CD4-positive, alpha-beta memory T cell (primary cell): ENCODE measurements at places on chromosomes 16 and 17. TPM values are rescaled to one million over a fixed set of nuclear protein-coding genes. Genes with fewer than 3 reads are reported as not detected.

DNA sequence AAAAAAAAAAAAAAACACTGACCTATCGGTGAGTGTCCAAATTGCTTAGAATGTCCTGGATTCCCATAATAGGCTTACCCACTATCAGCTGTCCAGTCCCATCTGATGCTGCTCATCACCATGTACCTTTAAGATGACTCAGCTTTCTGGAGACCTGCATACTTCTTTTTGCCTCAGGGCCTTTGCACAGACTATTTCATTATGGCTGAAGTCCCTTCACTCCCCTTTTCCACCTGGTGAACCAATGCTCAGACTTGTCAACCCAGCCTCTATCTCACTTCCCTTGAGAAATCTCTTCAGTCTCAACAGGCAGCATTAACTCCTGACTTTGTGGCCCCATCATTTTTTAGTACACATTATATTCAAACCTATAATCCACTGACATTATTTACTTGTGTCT is 29.7 kb upstream of the NUDT7 start:
- H3K27me3 ChIP-seq = no peaks in the 10 kb centered on the region
- no peak overlapping the region for H3K27ac ChIP-seq
- no peaks in the 10 kb centered on the region for H3K36me3 ChIP-seq
- DNase-seq = no peak
- H3K4me3 ChIP-seq = no peak overlapping the region
- no peaks in the 10 kb centered on the region for H3K4me1 ChIP-seq

GRCh38 chr17:45277216-45277849 is 15.4 kb upstream of the SPATA32 start:
- peak; percentile 85 for DNase-seq
- H3K27me3 ChIP-seq = no peaks in the 10 kb centered on the region
- no peak overlapping the region for H3K27ac ChIP-seq
- H3K4me1 ChIP-seq = peaks cover 6% of the 10 kb centered on the region
- H3K4me3 ChIP-seq = no peak overlapping the region
- peaks cover 29% of the 10 kb centered on the region for H3K36me3 ChIP-seq

GRCh38 chr17:15501793-15502192 is 34.4 kb upstream of the CDRT4 start:
- H3K27ac ChIP-seq = no peak overlapping the region
- no peak for DNase-seq
- peaks cover 5% of the 10 kb centered on the region for H3K36me3 ChIP-seq
- peaks cover 7% of the 10 kb centered on the region for H3K4me1 ChIP-seq
- no peaks in the 10 kb centered on the region for H3K27me3 ChIP-seq

NETO2 gene
- 3.2 TPM for total RNA-seq

DNA sequence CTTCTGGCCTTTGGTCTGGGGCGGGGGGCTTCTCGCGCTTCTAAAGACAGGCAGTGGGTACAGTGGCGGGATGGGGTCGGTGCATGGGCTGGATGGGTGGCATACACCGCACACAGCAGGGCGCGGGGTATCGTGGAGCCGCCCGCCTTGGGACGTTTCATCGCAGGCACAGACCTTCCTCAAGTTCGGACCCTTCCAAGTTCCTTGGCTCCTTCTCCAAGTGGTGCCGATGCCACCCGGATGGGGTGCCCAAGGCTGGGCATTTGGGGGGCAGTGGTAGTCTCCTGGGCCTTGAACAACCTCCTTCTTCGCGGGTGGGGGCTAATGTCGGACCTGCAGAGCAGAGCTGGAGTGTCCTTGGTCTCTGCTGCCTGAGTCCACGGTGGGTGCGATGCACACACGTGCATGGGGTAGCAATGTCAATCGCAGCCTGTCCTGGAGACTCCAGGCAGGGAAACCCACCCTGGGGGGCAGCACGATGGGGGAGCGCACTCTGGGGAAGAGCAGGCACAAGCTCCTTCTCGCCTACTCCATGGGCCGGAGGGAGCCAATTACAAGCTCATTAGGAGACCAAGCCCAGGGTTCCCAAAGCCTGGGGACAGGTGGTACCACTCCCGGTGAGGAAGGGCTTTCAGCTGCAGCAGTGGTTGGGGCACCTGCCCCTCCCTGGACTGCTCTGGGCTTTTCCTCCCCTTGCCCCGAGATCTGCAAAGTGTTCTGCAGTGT is 686 bp upstream of the MTSS2 start:
- H3K4me3 ChIP-seq = no peak overlapping the region
- no peak overlapping the region for H3K27ac ChIP-seq
- H3K36me3 ChIP-seq = no peaks in the 10 kb centered on the region
- no peak for DNase-seq
- H3K4me1 ChIP-seq = peaks cover 7% of the 10 kb centered on the region

- no peak overlapping the region for H3K4me3 ChIP-seq
- no peaks in the 10 kb centered on the region for H3K36me3 ChIP-seq
- H3K4me1 ChIP-seq = no peaks in the 10 kb centered on the region
- DNase-seq = no peak
These were observed 33.3 kb upstream of the USP43 start for GRCh38 chr17:9612006-9612405.

PLEKHH3 gene
- 0.22 TPM for total RNA-seq

RBBP6 gene
- 102 TPM for total RNA-seq

DNA sequence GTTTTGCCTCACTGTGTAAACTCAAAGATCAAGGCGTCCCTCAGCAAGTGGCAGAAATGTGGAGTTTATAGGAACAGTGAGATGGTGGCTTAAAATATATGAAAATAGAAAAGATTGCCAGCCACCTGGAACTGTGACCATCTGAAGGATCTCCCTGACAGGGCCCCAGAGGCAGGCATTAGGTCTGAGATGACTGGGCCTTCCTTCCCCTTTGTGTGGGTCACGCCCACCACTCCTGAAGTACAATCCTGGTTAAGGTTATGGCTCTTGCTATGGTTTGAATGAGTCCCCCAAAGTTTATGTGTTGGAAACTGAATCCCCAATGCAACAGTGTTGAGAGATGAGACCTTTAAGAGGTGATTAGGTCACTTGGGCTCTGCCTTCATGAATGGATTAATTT is 6.4 kb downstream of the ST6GALNAC2 start:
- peaks cover under 1% of the 10 kb centered on the region for H3K4me1 ChIP-seq
- DNase-seq = no peak
- H3K4me3 ChIP-seq = no peak overlapping the region
- no peak overlapping the region for H3K27ac ChIP-seq
- H3K27me3 ChIP-seq = no peaks in the 10 kb centered on the region

DNA sequence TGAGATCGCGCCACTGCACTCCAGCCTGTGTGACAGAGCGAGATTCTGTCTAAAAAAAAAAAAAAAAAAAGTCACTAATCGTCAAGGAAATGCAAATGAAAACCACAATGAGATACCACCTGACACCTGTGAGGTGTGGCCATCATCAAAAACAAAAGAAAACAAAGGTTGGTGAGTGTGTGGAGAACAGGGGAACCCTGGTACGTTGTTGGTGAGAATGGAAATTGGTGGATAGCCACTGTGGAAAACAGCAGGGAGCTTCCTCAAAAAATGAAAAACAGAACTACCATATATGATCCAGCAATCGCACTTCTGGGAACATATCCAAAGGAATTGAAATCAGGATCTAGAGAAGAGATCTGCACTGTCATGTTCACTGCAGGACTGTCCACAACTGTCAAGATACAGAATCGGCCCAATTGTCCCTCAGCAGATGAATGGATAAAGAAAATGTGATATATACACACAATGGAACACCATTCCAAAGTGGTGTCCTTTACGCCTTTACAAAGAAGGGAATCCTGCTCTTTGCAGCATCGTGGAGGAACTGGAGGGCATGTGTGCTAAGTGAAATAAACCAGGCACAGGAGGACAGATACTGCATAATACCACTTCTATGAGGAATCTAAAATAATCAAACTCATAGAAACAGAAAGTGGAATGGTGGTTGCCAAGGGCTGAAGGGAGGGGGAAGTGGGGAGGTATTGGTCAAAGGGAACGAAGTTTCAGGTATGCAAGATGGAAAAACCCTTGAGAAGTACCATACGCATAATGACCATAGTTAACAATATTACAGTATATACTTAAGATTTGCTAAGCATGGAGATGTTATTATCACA is 63.5 kb upstream of the PLCG2 start:
- H3K27ac ChIP-seq = peak overlapping the region; percentile 45
- peak; percentile 74 for DNase-seq
- no peaks in the 10 kb centered on the region for H3K27me3 ChIP-seq
- peaks cover 49% of the 10 kb centered on the region for H3K4me1 ChIP-seq
- peak overlapping the region; percentile 48 for H3K4me3 ChIP-seq

TBC1D3C gene
- total RNA-seq = not detected

DNA sequence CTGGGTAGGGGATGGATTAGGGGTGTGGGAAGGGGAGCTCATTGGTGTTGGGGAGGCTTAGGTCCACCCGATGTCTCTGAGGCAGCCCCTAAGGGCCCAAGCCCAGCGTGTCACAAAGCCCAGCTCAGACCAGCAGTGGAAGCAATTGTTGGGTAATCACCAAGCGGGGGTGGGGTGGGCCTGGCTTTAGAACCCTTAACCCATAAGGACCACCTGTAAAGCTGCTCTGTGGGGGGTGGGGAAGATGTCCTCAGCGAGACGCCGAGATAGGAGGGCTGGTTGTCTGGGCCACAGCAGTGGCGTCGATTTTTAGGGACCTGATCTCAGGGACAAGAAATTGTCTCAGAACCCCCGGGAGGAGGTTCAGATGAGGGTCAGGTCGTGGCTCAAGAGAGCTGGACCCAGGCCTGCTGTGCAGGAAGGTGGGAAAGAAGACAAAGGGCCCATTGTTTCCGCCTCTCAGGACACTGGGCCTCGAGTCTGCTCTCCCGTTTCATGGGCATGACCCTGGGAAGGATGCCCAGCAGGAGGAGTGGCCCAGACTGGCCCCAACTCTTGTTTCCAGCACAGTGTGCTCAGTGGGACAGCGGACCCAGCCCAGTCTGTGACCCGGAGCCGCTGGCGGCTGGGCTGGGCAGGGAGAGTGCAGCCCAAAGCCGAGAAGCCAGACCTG is 15.9 kb downstream of the ST6GALNAC2 start:
- peaks cover 15% of the 10 kb centered on the region for H3K36me3 ChIP-seq
- no peaks in the 10 kb centered on the region for H3K27me3 ChIP-seq
- no peak overlapping the region for H3K27ac ChIP-seq

TLCD1 gene
- 1.0 TPM for total RNA-seq

KCTD19 gene
- total RNA-seq = not detected

NEUROD2 gene
- total RNA-seq = not detected
